ENCODE measurements at places on chromosomes 7 and 10.

GRCh38 chr7:90345595-90346335 lies 751 bp upstream of the GTPBP10 start:
- no peak for DNase-seq

- DNase-seq = no peak
Measured at GRCh38 chr7:116548506-116548905, 23.7 kb downstream of the CAV1 start.

GRCh38 chr10:112628951-112629609 lies 182.1 kb downstream of the VTI1A start:
- no peak for DNase-seq

GRCh38 chr7:29853072-29853471 lies 46.8 kb downstream of the WIPF3 start:
- DNase-seq = no peak

- DNase-seq = peak; percentile 64
Measured at GRCh38 chr7:44977304-44977958, 1.4 kb downstream of the MYO1G start.

GRCh38 chr7:149006345-149006725 lies 22.0 kb downstream of the PDIA4 start:
- no peak for DNase-seq

GRCh38 chr7:141073641-141074161 lies at the start of gene TMEM178B:
TMEM178B (plus strand) TSS chr7:141074064.
- DNase-seq = no peak

DNA sequence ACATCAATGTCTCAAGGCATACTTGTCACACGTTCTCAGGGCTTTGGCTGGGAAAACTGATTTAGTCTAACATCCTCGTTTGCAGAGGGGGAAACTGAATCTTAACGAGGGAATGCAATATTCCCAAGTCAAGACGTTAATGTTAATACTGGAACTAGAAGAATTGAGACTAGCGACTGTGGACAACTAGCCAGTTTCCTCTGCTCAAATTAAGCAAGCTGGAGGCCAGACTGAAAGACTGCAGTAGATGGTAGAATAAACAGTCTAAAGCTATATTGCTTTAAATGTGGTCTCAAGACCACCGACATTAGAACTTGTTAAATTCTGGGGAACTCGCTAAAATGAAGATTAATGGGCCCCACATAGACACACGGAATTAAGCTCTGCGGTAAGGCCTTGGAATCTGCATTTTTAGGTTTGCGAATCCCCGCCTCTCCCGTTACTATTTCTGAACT lies 639 bp upstream of the TFAM start:
- no peak for DNase-seq

- DNase-seq = no peak
Measured at GRCh38 chr7:47693216-47693615, 111.3 kb upstream of the TNS3 start.

DNA sequence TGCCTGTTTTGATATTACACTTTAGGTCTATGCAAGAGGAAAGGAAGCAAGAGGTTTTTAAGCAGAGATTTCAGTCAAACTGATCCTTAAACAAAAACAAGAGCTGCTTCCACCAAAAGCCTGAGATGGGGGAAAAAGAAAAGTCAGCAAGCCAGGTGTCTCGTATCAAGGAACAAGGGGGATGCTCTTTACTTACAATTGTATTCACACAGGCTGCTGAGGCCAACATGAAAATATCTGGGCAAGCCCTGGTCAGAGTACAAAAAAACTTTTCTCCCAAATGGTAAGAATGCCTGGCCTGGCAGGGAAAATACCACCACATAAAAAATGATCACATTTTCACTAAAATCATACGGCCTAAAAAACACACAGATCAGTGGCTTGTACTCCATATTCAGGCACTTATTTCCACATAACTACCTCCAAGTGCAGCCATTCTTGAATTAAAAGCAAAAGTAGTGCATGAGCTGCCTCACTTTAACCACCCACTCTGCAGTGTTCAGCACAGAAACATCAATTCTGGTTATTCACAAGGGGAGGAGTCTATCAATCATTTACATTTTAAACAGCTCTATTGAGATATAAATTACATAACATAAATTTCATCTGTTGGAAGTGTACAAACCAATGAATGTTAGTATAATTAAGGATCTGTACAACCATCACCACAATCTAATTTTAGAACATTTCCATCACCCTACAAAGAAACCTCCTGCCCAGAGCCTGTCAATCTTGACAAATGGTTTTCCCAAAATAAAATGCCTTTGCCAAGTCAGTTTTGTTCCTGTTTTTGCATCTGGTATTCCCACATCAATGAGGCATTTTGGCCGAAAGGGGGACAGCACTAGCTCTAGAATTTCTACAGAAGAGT lies 70.2 kb downstream of the GRB10 start:
- no peak for DNase-seq

DNA sequence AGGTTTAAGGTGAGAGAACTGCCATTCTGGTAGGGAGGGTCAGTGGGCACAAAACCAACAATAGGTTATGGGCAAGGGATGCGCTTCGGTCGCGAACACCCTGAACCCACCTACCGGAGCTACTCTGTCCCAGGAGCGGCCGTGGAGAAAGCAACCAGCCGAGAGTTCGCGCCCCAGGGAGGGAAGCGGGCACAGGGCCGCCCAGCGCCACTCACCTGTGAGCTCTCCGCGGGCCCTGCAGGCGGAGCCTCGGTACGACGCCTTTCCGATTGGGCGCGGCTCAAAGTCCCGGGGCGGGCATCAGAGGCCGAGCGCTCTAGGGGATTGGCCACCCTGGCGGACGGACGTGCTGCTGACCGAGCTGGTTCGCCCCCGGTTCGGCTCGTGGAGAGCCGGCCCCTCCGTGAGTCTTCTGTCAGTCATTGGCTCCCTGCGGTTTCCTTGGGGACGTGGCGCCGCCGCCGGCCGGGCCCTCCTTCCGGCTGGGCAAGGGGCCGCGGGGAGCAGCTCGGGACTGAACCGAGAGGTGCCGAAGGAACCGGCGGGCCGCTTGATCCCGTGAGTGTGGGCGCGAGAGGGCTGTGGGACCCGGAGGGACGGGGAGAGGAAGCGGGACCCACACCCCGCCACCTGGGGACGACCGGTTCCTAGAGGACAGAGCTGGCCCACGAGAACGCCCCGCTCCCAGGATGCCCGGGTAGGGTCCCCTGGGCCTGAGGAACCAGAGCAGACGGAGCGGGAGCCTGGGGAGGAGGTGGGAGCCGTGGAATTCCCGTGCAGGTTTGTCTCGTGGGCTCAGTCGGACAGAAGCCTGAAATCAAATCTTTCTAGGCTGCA lies at the start of gene ENTPD7:
TSS of gene ENTPD7 (plus strand) at position 479 of the 837 bp plus-strand sequence. CDS start 448 bp downstream, outside the sequence.
- peak; percentile 78 for DNase-seq

DNA sequence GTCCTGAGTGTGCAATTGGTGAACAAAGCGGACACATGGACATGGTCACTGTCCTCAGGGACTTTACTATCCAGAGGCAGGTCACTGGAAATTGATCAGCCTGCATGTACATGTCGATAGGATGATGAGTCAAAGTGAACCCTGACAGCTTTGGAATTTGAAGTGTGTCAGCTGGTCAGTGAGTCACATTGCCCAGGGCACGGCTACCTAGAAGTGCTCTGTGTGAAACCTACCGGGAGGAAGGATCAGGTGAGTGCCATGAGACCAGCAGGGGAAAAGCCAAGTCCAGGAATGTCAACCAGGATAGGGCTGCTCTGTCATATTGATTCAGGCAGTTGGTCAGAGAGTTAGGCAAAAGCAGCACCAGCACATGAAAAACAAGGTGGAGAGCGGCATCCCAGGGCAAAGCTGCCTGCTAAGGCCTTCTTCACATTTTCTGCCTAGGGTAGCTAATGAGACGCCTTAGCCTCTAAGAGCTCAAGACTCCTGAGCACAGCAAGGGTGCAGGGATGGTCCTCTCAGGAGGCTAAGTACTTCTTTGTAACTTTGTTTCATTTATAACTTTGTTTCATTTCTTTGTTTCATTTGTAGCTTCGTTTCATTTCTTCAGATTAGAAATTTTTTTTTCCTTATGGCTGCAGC lies 19.4 kb upstream of the PDCD4 start:
- no peak for DNase-seq

GRCh38 chr7:150978126-150978789 lies at the start of gene KCNH2:
KCNH2 (minus strand) TSS chr7:150978321; CDS start chr7:150977913, 408 bp downstream.
- DNase-seq = no peak

DNA sequence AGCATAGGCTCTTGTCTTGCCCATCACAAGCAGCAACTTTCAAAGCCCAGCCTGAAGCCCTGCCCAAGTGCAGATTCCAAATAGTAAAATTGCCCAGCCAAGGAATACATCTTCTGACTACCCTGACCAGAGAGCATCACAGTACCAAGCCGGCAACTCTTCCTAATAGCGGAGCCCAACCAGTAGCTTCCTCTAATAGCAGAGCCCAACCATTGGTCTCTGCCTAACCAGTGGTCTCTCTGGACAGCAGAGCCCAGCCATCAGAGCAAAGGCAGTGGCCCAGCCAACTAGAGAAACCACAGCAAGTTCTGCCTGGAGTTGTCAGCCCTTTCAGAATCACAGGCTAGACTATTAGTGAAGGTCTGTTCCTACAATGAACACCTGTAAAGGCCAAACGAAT lies 285.6 kb downstream of the HGF start:
- no peak for DNase-seq

GRCh38 chr10:103706762-103707161 lies 148.6 kb downstream of the SH3PXD2A start:
- no peak for DNase-seq

GRCh38 chr10:66318761-66319160 lies 607.1 kb upstream of the LRRTM3 start:
- no peak for DNase-seq

GRCh38 chr10:124032971-124033886 lies 60.2 kb downstream of the CHST15 start:
- no peak for DNase-seq

DNA sequence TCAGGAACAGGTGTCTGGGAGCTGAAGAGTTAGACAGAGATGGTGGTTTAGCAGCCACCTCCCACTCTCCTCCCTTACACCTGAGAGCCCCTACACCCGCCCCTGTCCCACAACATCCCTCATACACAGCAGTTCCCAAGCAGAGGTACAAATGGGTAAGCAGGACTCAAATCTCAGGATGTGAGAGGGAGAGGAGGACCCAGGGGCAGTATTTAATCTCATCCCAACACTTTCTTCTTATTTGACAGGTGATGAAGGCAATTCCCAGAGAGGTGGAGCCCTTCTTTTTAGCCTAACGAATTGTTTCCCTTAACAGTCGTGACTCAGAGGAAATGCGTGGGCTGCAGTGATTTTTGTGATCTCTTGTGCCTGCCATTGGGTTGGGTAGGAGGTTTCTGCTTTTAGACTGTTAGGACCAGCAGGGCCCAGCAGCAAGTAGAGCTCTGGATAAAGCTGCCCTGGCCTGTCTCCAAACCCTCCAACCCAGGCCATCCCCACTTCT lies 191.3 kb downstream of the HECW1 start:
- DNase-seq = no peak

DNA sequence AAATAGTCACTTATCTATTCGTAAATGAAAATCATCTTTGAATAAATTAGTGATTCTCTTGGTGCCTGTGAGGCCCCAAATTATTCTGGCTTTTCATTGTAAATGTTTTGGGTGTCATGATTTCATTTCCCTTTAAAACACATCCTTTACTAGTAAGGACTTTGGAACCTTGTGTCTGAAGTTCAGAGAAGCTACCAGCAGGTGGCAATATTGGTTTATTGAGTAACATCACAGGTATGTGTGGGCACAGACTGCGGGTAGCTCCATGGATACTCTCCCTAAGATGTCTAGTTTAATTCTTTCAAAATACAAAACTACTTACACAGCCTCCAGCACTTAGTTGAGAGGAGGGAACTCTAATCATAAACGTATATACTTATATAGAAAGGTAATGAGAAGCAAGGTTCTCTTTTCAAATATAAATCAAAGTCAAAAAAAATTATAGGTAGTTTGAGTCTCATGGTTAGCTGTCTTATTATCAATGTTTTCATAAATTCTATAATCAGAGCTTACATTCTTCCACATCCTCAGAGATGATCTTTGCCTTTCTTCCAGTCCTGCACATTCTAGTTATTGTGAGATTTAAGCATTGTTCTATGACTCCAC lies 449.6 kb downstream of the GRM8 start:
- DNase-seq = no peak

DNA sequence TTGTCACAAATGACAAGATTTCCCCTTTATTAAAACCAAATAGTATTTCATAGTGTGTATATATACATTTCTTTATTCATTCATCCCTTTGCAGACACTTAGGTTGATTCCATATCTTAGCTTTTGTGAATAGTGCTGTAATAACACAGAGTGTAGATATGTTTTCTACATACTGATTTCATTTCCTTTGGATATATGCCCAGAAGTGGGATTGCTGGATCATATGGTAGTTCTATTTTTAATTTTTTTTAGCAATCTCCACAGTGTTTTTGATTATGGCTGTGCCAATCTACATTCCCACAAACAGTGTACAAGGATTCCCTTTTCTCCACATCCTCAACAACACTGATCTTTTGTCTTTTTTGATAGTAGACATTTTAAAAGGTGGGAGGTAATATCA lies 46.4 kb downstream of the CSTF2T start:
- no peak for DNase-seq

GRCh38 chr10:110978204-110978603 lies 58.8 kb downstream of the SHOC2 start:
- DNase-seq = no peak

All from effector CD4-positive, alpha-beta T cell (primary cell).